ENCODE measurements at places on chromosomes 13 and 19. TPM values are rescaled to one million over a fixed set of nuclear protein-coding genes. Genes with fewer than 3 reads are reported as not detected.

- H3K36me3 ChIP-seq, result no peaks in the 10 kb centered on the region
- H3K4me1 ChIP-seq, result peaks cover 12% of the 10 kb centered on the region
- no peaks in the 10 kb centered on the region for H3K27me3 ChIP-seq
- H3K27ac ChIP-seq, result no peak overlapping the region
Measured at GRCh38 chr13:112132142-112132541, 65.2 kb downstream of the SOX1 start.

GRCh38 chr19:13033819-13034611, 38.7 kb downstream of the NFIX start:
- no peaks in the 10 kb centered on the region for H3K27me3 ChIP-seq
- peak overlapping the region; percentile 87 for H3K27ac ChIP-seq
- H3K4me1 ChIP-seq, result peaks cover 90% of the 10 kb centered on the region
- no peak overlapping the region for H3K4me3 ChIP-seq
- no peaks in the 10 kb centered on the region for H3K36me3 ChIP-seq
- peak; percentile 88 for DNase-seq

The SLC17A7 gene
- 1.7 TPM for total RNA-seq

The PABPC3 gene
- 0.28 TPM for total RNA-seq

Data from Peyer's patch (tissue), 4 donors.